Hepatocyte (in vitro differentiated cells): ENCODE measurements at places on chromosomes 11 and 22.

- no peak for DNase-seq
Observed at GRCh38 chr22:29531419-29531818, 22.1 kb downstream of the THOC5 start.

GRCh38 chr22:21031545-21032036, 770 bp downstream of the SLC7A4 start:
- no peak for DNase-seq

DNA sequence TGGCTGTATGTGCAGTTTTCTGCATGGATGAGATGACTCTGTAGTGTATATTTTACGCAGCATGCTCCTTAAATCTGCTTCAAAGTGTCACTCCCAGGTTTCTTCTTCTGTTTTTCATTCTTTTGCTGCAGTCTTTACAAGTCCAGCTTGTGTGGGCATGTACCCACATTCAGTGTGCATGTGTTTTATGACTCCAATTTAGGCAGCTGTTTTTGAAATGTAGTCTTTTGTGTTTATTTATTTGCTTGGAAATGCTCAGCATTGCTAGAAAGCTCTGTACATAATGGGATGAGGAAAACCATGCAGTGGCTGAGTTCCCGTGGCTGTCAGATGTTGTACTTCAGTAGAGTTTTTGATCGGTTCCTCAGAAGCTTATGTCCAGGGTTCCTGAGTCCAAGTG, 138.5 kb downstream of the ARHGAP42 start:
- no peak for DNase-seq

DNA sequence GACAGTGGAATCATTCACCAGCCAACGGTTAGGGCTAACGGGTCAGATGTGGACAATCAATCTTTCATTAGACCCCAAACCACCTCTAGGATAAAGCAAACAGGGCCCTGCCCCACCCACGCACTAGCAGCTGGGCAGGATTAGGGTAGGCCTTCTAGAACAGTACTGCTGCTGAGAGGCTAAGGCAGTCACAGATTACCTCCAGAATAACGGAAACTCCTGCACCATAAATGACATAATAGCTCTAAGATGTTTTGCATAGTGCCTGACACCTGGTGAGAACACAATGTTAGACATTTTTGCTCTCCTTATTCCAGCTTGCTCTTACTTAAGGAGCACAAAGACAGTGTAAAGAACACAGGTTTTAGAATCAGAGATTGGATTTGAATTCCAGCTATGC, 1.8 kb downstream of the SYTL2 start:
- DNase-seq: no peak

DNA sequence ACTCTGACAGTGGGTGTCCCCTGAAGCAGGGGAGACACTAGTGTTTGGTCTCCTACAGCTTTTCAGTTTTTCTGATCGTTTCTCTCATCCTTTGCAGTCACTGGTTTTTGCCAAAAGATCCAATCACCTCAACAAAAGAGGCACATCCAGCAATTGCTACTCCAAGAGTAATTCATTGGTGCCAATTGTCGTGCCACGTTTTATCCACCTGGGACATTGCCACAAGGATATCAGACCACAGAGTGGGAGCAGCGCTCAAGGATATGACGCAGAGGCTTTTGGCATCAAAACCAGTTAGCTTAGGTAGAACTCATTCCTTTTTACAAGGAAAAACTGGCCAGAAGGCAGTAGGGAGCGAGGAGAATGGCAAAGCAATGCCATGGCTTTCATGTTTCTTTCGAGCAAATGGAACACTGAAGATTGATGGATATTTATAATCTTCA, 40.9 kb upstream of the BLID start:
- DNase-seq: no peak

DNA sequence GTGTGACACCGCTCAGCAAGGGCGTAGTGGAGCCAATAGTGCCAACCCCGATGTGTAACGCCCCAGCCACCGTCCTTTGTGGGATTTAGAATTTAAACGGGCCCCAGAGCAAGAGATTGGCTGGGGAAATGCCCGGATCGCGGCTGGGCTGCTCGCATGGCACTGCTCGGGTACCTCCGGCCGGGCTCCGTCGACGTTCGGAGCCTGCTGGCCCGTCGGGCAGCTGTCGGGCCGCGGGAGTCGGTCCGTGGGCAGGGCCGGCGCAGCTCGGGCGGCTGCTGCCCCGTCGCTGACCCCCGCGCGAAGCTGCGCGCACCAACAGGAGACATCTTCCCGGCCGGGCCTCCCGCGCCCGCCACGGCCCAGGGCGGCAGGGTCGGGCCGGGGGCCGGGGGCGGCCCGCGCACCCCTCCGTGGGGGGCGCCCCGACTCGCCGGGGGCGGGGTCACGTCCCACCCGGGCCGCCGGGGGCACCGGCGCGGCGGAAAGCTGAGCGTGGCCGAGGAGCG, 1.3 kb upstream of the KDM2A start:
- DNase-seq: peak; percentile 61

DNA sequence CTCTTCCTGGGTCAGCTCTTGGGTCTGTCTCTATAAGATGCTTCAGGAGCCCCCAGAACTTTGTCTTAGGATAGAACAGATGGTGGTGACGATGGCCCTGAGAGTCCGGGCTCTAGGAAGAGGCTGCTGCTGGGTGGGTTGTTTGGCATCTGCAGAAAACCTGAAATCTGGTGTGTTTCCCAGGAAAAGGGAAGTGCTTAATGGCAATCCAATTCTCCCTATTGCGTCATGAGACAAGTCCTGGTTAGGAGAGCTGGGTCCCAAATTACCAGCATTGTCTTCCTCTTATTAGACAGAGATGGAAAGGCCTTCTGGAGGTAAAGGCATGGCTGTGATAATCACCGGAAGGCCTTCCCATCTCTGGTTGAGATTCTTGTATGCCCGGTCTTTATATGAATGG, 48.9 kb upstream of the GRAMD1B start:
- no peak for DNase-seq
